ENCODE measurements at places on chromosomes 2 and 18.

GRCh38 chr2:136798766-136799165 lies 33.4 kb downstream of the THSD7B start:
- no peak for DNase-seq

DNA sequence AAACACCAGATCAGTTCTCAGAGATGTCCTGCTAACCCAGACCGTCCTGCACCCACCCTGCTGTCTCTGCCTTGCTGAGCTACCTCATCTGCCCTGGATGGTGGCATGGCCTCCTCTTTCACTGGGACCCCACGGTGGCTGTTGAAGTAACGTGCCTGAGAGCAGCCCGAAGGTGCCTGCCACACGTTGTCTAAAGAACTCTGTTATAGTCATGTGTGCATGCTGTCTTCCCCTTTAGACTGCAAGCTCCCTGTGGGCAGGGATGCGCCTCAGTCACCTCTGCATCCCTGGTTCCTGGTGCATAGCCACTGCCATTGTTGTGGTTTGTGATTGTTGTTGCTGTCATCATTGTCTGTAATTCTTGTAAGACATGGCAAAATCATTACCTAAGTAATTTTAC lies 235.9 kb downstream of the EIPR1 start:
- DNase-seq: no peak

DNA sequence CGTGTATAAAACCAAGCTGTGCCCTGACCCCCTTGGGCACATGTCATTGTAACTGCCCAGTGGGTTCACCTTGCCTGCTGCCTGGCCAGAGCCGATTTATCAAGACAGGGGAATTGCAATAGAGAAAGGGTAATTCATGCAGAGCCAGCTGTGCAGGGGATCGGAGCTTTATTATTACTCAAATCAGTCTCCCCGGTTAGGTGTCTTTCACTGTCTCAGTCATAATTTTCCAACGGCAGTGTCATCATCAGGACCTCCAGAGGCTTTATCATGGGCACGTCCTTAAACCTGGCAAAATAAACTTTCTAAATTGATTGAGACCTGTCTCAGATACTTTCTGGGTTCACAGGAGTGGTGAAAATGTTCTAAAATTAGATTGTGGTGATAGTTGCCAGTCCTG lies 29.6 kb upstream of the PGAP1 start:
- no peak for DNase-seq

- DNase-seq: no peak
These were observed 402.3 kb upstream of the SLC14A2 start for GRCh38 chr18:45213040-45213333.

- no peak for DNase-seq
These were observed 71.9 kb downstream of the TCF4 start for GRCh38 chr18:55515941-55516710.

DNA sequence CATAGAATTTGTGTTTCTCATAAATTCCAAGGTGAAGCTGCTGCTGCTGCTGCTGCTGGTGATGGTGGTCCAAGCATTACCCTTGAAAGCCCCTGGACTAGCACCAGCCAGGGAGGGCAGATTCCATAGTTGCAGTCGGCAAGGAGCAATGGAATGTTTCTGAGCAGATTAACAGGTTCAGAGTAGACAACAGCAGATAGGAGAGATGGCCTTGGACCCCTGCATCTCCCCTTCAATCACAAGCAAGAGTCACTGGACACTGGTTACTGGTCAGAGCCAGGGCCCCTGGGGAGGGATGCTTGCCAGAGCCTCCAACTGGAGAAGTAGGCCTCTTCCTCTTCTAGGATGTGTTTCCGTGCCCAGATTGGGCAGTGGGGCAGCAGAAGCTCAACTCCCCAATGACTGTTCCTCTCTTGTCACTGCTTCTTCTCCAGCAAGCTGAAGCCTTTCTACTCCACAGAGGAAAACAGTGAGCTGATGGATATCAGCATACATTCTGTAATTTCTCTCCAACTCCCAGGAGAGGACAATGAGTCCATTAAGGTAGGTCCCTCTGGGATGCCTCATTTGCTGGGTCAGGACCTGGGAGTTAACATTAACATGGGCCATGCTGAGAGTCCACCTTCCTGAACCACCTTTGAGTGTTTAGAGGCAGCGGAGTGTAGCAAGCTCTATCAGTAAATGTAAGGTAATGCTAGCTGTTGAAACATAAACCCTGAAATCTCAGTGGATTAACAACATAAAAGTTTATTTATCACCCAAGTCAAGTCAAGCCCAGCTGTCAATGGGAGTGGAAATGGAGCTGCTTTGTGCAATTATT lies 35.3 kb downstream of the MROH2A start:
- no peak for DNase-seq

DNA sequence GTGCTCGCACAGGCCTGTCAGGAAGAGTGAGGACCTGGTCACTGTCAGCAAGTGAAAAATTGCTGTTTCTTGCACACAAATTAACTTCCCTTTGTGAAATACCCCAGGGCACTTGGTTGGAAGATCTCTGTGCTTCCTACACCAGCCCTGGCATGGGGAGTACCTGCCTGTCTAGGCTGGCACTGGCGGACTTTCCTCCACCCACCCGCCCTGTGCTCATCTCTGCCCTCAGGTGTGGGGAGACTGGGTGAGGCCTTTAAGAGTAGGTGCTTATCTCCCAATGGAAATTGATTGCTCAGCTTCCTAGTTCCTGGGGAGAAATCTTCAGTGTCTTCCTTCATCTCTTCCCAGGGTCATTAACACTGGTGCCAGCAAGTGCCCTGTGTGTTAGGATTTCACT lies 42.1 kb downstream of the IMPA2 start:
- no peak for DNase-seq

GRCh38 chr2:197146995-197147394 lies 163.6 kb downstream of the ANKRD44 start:
- no peak for DNase-seq

DNA sequence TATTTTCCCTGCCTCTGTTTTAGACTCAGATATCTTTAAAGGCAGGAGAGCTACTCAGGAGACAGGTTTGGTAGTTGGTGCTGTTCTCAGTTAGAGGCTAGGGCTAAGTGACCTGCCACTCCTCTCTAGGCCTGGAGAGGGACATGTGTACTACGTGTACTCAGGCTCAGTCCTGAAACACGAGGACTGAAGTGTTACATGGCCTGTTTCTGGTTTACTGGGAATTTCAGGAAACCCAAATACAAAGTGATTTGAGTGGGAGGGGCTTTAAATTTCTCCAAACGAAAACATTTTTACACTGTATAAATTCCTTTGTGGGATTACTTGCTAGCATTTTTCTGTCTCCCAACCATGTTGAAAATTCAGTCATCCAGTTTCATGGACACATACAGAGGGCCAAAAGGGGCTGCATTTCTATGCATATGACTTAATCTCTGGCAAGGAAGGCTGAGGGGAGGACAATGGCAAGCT lies 343.3 kb downstream of the CYP26B1 start:
- no peak for DNase-seq

GRCh38 chr2:238053191-238053776 lies 7.5 kb upstream of the SCLY start:
- no peak for DNase-seq

DNA sequence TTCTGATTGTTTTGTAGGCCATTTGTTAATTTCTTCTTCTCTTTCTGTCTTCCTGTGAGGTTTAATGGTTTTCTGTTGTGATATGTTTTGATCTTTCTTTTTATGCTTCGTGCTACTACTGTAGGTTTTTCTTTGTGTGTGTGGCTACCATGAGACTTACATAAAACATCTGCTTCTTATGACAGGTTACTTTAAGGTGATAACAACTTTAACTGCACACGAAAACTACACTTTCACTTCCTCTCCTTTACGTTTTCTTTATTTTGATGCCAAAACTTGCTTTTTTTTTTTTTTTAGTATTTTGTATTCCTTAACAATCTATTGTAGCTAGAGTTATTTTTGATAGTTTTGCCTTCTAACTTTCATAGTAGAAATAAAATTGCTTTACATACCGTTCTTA lies 691.3 kb downstream of the TSN start:
- DNase-seq: no peak

DNA sequence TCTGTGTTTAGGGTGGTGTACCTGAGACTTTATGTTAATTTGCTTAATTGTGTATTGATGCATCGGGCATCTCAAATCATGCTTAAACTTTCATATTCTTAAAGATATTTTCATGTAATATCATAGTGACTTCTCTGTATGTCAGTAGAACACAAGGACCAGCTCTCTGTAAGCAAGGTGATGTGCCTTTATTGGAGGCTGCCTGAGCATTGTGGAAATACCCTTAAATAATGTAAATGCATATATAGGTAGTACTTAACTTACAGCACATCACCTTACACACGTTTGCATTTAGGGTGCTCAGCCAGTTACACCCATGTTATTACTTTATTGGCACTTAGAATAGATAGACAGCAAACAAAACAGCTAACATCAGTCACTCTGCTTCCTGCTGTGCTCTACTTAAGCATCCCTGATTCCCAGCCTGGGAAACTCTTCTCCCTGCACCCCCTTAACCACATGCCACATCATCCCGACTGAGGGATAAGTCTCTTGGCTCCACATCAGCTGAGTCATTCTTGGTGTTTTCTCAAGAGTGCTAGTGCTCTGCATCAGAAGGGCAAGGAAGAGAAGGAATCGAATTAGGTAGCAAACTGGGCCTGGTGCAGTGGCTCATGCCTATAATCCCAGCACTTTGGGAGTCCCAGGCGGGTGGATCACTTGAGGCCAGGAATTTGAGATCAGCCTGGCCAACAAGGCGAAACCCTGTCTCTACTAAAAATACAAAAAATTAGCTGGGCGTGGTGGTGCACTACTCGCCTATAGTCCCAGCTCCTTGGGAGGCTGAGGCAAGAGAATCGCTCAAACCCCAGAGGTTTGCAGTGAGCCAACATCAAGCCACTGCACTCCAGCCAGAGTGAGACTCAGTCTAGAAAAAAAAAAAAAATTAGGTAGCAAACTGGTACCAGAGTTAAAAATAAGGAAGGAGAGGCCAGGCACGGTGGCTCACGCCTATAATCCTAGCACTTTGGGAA lies 108.7 kb downstream of the MAP3K20 start:
- DNase-seq: no peak

GRCh38 chr2:133732059-133732458 lies 163.8 kb upstream of the NCKAP5 start:
- no peak for DNase-seq

- no peak for DNase-seq
These were observed 1.3 kb downstream of the KCTD1 start for GRCh38 chr18:26546875-26547645.

- DNase-seq: no peak
These were observed 436.6 kb upstream of the FANCL start for GRCh38 chr2:58677748-58678147.

DNA sequence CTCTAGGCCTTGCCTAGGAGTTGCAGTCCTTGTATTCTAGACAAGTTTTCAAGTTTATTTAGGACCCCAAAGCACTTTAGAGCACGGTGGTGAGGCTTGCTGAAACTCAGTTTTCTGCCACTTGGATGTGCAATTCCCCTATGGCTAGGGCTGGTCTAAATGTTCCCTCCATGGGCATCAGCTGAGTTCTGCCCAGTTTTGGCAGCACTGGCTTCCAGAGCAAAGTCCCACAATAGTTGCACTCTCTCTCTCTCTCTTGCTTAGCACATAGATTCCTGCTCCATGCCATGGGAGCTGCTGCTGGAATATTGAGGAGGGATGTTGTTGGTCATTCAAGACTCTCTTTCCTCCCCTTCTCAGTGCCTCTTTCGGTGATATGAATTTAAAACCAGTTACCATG lies 760.2 kb upstream of the SLC39A10 start:
- DNase-seq: no peak

DNA sequence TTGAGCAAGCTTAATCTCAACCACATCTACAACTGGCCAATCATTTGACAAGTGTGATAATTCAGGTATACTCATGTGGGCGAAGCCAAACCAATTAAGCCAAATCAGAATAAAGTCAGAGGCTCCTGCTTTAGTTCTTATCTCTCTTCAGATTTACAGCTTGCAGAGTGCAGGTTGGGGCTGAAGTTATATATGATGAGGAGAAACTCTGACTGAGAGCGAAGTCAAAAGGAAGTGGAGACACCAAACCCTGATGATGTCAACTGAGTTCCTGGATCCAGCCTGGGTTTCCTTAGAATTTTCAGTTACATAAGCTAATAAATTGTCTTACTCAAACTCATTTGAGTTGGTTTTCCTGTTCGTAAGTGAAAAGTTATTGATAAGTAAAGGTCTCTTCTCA lies 73.9 kb downstream of the ASXL2 start:
- DNase-seq: no peak

- no peak for DNase-seq
These were observed 84.4 kb upstream of the DYNAP start for GRCh38 chr18:54506516-54507261.

DNA sequence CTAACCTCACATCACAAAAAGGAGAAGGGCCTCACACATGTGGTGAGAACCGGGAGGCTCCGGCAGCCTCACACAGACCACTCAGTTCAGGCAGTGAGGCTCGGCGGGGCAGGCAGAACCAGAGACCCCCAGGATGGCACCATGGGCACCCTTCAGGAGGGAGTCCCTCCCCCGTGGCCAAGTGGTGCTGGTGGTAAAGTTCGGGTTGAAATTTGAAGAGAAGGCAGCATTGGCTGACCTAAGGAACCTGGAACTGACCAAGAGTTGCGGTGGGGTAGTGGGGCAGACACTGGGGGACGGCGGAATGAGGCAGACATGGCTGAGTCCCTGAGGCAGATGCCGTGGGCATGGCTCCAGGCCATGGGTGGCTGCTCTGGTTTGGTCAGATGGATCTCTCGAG lies 239.3 kb upstream of the MYT1L start:
- no peak for DNase-seq

DNA sequence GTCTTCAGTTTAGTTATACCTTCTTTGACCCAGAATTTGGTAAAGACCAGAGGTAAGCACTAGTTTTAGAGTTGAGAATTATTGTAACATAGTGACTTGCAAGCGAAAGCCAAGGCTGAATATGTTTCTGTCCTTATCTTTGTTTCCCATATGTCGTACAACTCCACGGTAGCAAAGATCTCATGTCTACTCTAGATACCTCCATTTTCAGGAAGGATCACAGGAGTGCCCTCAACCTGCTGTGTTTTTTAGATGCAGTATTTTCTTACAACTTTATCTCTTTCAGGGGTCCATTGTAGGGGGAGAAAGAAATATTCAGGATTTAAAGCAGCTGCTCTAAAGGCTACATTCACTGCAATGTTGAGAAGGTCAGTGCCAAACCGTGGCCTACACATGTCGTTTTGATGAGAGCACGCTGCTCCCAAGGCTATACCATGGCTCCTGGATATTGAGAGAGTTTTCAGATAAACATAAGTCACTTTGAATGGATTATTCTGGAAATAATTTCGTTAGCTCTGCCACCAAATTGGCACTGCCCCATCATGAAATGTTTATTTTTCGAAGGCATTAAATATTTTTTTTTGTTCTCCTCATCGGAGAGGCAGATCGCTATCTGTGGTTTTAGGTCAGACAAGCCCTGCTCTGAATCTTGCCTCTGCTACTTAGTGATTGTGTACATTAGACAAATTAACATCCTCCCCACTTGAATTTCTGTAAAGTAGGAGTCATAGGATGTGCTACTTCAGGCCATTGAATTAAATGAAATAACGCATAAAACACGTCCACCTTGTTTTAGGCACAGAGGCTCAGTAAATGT lies 2.1 kb downstream of the RHBDD1 start:
- DNase-seq: no peak

- no peak for DNase-seq
These were observed 21.7 kb downstream of the ACSL3 start for GRCh38 chr2:222882484-222882928.

All from CD4-positive, alpha-beta T cell treated with Interleukin-1 beta for 1 hour (primary cell).